ENCODE measurements at places on chromosomes 4 and X.

DNA sequence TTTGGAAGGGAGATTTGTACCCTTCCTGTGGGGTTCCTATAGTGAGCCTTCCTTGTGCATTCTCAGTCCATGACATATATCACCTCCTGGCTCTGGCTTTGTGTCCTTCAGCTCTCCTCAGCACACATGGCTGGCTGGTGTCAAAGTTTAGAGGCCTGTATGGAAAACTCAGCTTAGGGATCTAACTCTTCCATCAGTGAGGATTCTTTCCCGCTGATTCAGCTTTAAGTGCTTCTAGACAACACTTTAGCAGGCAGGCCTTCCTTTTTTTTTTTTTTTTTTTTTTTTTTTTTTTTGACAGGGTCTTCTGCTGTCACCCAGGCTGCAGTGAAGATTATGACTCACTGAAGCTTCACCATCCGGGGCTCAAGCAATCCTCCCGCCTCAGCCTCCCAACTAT, 84.2 kb downstream of the NPNT start:
- no peak for DNase-seq

GRCh38 chr4:588351-588849, 12.3 kb upstream of the TMEM271 start:
- no peak for DNase-seq

DNA sequence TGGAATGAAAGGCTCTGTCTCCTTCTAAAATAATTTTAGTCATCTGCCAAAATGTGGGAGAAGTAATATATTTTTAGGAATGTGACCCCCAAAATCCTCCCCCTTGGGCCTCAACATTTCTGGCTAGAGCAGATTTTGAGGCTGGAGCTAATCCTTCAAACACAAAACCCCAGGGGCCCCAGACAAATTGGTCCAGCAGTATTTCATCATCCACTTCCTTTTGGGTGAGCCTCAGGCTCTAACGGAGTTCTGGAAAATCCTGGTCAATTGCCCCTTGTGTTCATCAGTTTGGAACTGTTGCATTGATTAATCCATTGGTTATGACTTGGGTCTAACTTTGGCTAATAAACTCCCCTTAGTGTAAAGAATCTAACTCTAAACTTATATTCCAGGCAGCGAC, 67.4 kb upstream of the PCDH19 start:
- DNase-seq: no peak

DNA sequence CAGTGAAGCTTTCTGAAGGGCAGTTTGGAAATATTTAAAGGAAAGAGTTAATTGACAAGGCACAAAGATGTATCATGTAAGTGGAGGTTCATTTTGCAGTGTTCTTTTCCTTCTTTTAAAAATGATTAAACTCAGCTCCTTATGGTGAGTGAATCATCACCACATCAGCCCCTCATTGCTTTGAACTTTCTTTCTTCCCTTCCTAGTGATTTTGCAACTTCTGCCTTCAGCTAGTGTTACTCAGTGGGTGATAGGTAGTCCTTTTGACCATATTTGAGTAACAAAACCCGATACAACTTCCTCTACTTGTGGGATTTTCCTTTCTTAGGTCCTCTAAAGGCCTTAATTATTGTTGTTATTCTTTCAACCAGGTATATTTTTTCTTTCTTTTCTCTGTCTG, 8.2 kb downstream of the ZCCHC4 start:
- no peak for DNase-seq

DNA sequence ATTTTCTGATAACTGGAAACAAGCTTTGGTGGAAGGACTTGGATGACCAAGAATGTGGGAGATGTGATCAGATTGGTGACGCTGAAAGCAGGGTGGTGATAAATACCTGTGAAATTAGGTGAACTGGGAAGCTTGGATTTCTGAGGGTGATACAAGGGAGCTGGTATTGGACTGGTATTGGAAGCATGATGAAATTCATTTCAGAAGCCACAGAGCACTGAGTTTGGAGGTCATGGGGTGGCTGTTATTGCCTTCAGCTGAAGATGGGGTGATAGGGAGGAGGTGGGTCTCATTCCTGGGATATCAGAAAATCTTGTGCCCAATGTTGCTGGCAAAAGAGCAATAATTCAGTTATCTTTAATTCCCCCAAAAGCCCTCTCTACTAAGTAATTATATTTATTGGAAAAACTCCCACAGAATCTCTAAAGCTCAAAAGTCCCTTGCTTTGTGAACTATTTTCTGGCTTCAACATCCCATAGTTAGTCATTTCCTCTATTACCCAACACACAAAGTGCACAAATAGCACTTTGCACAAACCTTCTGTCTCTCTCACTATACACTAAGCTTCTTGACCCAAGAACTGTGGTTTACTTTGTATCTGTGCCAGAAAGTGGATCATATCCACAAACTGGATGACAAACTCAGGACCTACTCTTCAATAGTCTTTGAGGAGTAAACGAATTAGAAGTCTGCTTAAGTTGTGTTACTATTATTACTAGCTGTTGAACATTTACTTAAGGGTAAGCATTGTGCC, 23.1 kb upstream of the CAMK2D start:
- DNase-seq: no peak

DNA sequence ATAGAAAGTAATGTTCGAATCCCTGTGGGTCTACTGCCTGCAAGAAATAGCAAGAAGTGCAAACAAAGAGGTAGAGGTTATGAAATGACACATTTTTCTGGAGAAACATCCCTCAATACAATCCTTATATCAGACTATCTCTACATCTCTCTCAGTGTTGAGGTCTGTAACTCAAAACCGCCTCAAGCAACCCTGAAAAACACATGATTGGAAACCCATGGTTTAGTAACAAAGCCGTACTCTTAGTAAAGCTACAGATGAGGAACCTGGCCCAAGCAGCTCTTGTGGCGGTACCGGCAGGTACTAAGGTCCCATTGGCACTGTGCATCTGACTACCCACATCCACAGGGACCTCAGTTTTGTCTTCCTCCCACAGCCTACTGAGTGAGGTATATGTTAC, 53.9 kb downstream of the IRF2 start:
- peak; percentile 43 for DNase-seq

- DNase-seq: no peak
These were observed 379.7 kb downstream of the SPRY1 start for GRCh38 chr4:123776267-123776666.

GRCh38 chr4:54384563-54384962, 155.5 kb downstream of the PDGFRA start:
- no peak for DNase-seq

- peak; percentile 13 for DNase-seq
These were observed 1.3 kb downstream of the USP9X start for GRCh38 chrX:41086627-41086932.

DNA sequence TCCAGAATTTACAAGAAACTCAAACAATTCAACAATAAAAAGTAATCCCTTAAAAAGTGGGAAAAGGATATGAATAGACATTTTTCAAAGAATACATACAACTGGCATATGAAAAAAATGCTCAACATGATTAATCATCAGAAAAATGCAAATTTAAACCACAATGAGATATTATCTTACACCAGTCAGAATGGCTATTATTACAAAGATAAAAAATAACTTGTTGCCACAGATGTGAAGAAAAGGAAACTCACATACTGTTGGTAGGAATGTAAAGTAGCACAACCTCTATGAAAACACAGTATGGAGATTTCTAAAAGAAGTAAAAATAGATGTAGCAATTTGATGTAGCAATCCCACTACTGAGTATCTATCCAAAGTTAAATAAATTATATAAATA, 65.1 kb upstream of the DIAPH2 start:
- no peak for DNase-seq

GRCh38 chr4:138410266-138410665, 168.1 kb upstream of the SLC7A11 start:
- DNase-seq: no peak

- peak; percentile 9 for DNase-seq
These were observed 114.4 kb downstream of the GLRA3 start for GRCh38 chr4:174714393-174715211.
